ENCODE measurements at places on chromosomes 1 and 21.
A peak's percentile ranks its signal among the peaks of the same experiment; 100 is the strongest.

DNA sequence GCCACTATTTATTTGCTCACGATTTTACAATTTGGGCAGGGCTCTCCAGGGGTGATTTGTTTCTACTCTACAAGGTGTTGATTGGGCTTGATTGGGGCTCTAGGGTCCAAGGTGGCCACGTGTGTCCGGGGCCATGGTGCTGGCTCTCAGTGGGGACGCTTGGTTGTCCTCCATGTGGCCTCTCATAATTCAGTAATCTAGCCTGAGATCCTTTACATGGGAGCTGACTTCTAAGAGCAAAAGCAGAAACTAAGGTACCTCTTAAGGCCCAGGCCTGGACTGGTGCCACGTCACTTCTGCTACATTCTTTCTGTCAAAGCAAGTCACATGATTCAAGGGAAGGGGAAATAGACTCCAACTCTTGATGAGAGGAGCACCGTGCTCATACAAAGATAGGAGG, 8.1 kb upstream of the PSRC1 start:
- no peaks in the 10 kb centered on the region for H3K4me1 ChIP-seq
- no peaks in the 10 kb centered on the region for H3K36me3 ChIP-seq
- H3K27me3 ChIP-seq, result no peaks in the 10 kb centered on the region
- H3K27ac ChIP-seq, result no peak overlapping the region
- DNase-seq, result no peak

DNA sequence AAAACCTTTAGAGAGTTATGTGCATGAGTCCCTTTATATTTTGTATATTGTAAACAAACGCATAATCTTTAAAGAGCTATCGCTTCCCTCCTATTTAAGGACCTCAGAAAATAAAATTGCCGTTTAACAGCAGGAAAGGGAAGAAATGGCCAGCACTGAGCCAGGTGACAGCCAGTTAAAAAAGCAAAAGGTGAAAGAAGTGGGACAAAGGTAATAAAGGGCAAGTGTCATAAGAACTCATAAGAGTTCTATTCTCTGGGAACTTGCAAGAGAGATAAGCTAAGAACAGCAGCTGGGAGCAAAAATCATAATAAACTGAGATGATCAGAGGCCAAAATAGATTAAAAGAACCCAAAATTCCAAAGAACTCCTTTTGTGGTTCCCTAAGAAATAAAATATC, 520.9 kb upstream of the PKN2 start:
- no peaks in the 10 kb centered on the region for H3K36me3 ChIP-seq
- H3K27ac ChIP-seq, result no peak overlapping the region
- H3K4me1 ChIP-seq, result no peaks in the 10 kb centered on the region
- H3K4me3 ChIP-seq, result no peak overlapping the region
- H3K27me3 ChIP-seq, result no peaks in the 10 kb centered on the region

DNA sequence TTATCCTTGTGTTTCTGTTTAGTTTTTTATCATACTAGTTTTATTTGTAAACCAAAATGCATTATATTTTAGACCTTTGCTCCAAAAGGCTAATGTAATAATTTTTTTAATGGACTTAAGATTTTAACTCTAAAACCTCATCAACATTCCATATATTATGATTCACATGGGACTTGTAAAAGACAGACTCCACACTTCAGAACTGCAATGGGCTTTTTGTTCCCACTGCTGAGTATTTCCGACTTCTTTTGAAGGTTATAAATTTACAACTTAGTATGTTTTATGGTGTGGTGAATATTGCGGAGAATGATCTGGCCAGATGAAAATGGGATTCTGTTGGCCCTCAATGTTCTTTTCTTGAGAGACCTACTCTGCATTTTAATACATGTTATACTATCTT, 678.5 kb downstream of the USP25 start:
- DNase-seq, result no peak
- peaks cover 10% of the 10 kb centered on the region for H3K4me1 ChIP-seq
- H3K27me3 ChIP-seq, result no peaks in the 10 kb centered on the region

GRCh38 chr1:115214098-115214497, 124.0 kb downstream of the NGF start:
- no peaks in the 10 kb centered on the region for H3K36me3 ChIP-seq
- peaks cover 12% of the 10 kb centered on the region for H3K4me1 ChIP-seq
- no peak for DNase-seq
- no peak overlapping the region for H3K27ac ChIP-seq
- no peaks in the 10 kb centered on the region for H3K27me3 ChIP-seq

DNA sequence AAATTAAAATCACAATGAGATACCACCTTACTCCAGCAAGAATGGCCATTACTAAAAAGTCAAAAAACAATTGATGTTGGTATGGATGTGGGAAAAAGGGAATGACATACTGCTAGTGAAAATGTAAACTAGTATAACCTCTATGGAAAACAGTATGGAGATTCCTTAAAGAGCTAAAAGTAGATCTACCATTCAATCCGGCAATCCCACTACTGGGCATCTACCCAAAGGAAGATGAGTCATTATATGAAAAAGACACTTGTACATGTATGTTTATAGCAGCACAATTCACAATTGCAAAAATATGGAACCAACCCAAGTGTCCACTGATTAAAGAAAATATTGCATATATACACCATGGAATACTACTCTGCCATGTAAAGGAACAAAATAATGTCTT, 37.2 kb downstream of the SUSD4 start:
- no peaks in the 10 kb centered on the region for H3K36me3 ChIP-seq
- DNase-seq, result no peak
- H3K4me1 ChIP-seq, result no peaks in the 10 kb centered on the region
- no peak overlapping the region for H3K27ac ChIP-seq
- H3K27me3 ChIP-seq, result no peaks in the 10 kb centered on the region

GRCh38 chr1:54571803-54572541, 23.9 kb downstream of the ACOT11 start:
- H3K36me3 ChIP-seq, result no peaks in the 10 kb centered on the region
- H3K27me3 ChIP-seq, result no peaks in the 10 kb centered on the region
- peak overlapping the region; percentile 56 for H3K27ac ChIP-seq
- no peak overlapping the region for H3K4me3 ChIP-seq

Measured in thoracic aorta (tissue), 2 donors.